HCEC 1CT (cell line): ENCODE measurements at places on chromosomes 7 and 10.
A peak's percentile ranks its signal among the peaks of the same experiment; 100 is the strongest.

GRCh38 chr7:17301471-17302456 lies 3.3 kb downstream of the AHR start:
- peak; percentile 50 for DNase-seq

GRCh38 chr7:35430547-35431153 lies 176.8 kb upstream of the TBX20 start:
- DNase-seq: no peak

- DNase-seq: no peak
Measured at GRCh38 chr10:58969576-58969975, 206.9 kb upstream of the PHYHIPL start.

GRCh38 chr10:1365540-1366321 lies 309.5 kb downstream of the WDR37 start:
- DNase-seq: no peak

- peak; percentile 71 for DNase-seq
Measured at GRCh38 chr7:90251304-90251635, 6.3 kb downstream of the CFAP69 start.

DNA sequence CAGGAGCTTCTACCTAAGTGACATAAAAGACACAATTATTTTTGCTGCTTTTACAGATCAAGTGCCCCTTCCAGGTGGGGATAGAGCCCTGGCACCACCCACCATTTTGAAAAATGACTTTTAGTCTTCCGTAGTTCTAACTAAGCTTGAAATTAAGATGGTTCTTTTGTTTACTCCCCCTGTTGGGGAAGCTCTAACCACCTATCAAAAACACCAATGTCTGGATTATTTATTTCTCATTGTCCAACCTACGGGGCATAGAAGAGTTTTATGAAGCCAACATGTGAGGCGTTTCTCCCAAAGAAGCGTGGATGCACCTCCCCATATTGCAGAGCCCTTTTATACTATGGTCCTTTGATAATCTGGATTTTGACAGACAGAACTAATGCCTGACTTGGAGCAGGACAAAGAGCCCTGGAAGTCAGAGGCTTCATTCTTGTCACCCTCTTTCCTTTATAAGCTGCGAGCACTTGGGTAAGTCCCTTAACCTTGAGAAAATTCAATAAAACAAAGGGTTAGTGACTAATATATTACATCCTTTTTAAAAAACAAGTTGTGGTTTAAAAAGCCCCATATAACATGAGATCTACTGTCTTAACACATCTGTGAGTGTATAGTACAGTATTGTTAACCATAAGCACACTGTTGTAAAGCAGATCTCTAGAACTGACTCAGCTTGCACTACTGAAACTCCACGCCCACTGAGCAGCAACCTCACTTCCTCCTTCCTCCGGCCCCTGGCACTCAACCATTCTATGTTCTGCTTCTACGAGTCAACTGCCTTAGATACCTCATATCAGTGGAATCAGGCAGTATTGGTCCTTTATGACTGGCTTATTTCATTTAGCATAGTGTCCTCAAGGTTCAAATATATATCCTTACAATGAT lies 67.5 kb downstream of the ATXN7L1 start:
- peak; percentile 84 for DNase-seq

DNA sequence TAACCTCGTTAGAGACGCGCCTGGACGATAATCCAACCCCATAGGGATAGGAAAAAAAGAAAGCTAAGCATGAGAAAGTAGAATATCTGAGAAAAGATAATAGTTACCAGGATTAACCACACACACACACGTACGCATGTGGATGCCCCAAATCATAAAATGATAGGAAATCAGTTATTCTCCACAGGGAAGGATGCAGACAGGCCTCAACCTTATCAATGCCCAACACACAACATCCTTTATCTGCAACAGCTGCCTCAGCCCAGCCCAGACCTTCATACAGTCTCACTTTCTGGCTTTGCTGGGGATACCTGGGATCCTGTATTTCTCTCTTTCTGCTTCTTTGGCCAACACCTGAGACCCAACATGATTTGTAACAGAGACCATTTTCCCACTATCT lies 123.0 kb downstream of the NOC3L start:
- DNase-seq: no peak

GRCh38 chr10:3781468-3782145 lies 3.4 kb downstream of the KLF6 start:
- peak; percentile 72 for DNase-seq

DNA sequence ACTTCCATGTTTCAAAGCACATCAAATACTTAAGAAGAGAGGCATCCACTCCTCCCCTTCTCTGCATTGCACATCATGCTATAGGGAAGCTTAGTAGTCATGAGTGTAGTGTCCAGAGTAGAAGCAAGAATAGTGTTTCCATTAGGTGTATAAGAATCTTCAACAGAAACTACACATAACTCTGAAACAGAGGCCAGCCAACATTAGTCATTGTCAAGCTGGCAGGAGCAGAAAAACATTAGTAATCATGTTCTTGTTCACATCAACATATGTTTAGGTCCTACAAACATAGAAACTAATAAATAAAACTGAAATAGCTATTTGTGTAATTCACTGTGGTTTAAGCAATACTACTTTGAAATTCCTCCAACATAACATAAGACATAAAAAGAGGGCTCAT lies 370.2 kb downstream of the PPP1R3A start:
- DNase-seq: peak; percentile 80

- DNase-seq: peak; percentile 10
Measured at GRCh38 chr7:98745722-98746318, 124.0 kb downstream of the TMEM130 start.

- no peak for DNase-seq
Measured at GRCh38 chr10:6065406-6065805, 3.2 kb upstream of the IL2RA start.

DNA sequence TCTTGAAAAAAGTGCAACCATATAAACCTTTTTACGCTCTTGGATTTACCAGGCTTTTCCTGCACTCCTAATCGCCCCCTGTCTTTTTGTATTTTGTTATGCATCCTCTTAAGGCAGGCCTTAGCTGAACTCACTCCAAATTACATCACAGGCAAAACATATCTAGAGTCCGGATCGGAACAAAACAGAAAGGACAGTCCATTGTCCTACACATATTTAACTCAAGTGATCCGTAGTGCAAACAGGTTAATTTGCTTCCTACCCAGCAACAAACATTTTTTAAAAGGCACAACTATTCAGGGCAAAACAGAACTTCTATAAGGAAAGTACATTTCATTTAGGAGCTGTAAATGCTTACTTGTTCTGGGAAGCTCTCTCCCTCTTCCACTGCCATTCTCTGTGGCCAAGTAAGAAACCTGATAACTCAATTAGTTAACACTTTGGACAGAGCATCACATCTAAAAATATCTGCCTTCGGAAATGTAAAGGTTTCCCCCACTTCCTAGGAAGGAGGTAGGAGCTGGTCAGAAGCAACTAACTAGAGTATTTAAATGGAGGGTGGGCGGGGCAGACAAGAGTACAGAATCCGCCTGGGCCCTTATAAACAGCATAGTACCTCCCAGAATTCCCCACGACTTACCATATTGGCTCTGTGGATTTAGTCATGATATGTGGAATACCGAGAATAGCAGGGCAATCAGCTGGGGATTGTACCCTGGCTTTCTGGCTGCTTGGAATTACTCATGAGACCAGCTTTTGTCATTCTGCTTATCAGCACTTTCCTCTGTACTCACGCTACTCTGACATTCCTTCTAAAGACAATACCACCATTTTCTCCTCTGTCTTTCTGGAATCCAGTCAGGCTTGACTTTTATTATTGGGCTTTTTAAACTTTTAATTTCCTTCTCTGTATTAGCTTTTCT lies 89.5 kb downstream of the ANK3 start:
- DNase-seq: no peak

- DNase-seq: no peak
Measured at GRCh38 chr10:116300542-116300941, 23.7 kb upstream of the CCDC172 start.

- DNase-seq: no peak
Measured at GRCh38 chr7:99383791-99384370, 9.4 kb downstream of the ARPC1B start.

GRCh38 chr10:23065181-23065948 lies 30.0 kb upstream of the MSRB2 start:
- DNase-seq: peak; percentile 34

DNA sequence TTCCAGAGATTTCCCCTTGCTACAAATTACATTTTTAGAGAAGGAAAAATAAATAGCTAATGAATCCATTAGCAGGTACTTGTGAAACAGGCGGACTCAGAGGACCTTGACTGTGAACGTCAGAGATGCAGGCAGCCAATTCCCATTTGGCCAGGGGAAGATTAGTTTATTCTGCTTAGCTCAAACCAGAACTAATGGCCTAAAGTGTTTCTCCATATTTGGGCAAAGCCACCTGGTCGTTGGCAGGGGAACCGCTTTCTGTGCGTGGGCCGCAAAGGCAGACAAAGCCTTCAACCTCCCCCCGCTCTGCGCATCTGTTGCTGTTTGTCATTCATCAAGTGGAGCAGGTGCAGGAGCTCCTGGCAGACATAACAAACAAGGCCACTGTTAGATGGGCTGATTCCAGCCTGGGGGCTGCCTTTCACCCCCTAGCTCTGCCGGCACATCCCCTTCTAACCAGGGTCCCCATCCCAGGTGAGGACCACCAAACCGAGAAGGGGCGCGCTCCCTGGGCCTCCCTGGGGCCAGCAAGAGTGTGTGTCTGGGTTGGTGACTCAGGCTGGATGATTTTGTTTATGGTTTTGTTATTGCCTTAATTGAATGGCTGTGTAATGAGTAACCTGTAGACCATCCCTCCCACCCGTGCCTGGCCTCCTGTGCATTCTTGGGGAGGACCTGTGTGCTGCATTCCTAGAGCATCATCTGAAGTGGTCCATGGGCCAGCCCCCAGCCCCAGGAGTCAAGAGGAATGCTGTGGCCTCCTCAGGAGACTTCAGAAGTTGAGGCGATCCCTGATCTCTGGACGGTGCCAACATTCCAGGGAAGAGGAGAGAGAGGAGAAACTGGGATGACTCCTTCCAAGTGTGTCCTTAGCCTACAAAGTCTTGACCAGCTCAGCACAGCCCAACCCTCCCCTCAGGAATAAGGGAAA lies 14.5 kb upstream of the CPA1 start:
- DNase-seq: peak; percentile 87

DNA sequence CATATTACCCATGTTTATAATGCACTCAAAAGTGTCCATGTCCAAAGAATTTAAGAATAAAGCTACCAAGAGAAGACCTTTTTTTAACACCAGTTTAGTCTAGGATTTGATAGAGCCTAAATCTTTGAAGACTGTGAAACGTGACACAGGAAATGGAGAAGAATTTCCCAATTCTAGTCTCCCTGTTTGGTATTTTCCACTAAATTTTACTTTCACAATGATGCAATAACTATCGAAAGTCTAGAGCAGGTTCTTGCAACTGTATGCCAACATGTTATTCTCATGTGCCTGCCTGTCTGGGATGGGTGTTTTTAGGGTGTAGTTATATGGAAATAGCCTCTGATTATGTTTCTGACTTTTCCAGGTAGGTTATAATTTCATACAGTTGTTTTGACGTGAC lies 6.9 kb upstream of the MXI1 start:
- DNase-seq: no peak

DNA sequence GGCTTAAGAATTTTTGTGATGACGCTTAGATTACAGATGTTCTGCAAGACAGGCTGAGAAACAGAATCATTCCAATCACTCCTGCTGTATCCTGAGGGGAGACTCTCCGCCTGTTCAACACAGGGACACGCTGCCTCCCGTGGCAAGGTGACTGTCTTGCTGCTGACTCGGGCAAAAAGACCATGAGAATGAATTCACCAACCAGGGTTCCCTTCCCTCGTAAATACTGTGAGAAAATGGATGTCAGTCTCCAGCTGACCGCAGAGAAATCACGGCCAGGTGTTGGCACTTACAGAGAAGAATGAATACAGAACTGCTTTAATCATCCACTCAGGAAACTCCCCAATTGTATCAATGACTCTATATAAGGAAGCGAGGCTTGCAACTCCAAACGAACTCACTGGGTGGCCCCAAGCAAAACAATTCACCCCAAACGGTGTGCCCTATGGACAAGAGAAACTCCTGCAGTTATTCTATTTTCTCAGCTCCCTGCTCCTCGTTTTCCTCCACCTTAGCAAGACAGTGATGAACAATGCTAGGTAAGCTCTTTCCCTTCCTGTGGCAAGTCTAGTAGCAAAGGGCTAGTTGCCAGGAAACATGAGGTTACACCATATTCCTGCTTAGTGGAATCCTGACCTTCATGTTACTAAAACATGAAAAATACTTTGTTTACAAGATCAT lies 22.8 kb downstream of the GNA12 start:
- peak; percentile 95 for DNase-seq
